NCI-H1105 treated with DMSO at 0.1 percent for 48 hours (cell line): ENCODE measurements at places on chromosomes 1 and 21.
A peak's percentile ranks its signal among the peaks of the same experiment; 100 is the strongest.

- DNase-seq = no peak
These were observed 424.3 kb downstream of the KCNT2 start for GRCh38 chr1:196183941-196184340.

- DNase-seq = peak; percentile 71
These were observed 880 bp downstream of the PRPF38B start for GRCh38 chr1:108692724-108693655.

- peak; percentile 58 for DNase-seq
These were observed 1.5 kb downstream of the ZNF684 start for GRCh38 chr1:40532844-40533424.

- no peak for DNase-seq
These were observed 26.8 kb downstream of the PRMT2 start for GRCh38 chr21:46662367-46662654.

- no peak for DNase-seq
These were observed 20.6 kb downstream of the ETNK2 start for GRCh38 chr1:204130981-204131892.

- no peak for DNase-seq
These were observed 2.8 kb downstream of the PPIH start for GRCh38 chr1:42660907-42661500.
